Ascending aorta (tissue), 2 donors: ENCODE measurements at places on chromosomes 1 and 21. TPM values are rescaled to one million over a fixed set of nuclear protein-coding genes. Genes with fewer than 3 reads are reported as not detected.

The ACTL8 gene
- not detected for total RNA-seq

The DYNLT5 gene
- 1.2 TPM for total RNA-seq

The SH2D5 gene
- not detected for total RNA-seq

The MMP23B gene
- 71.3 TPM for total RNA-seq

The PPIAL4G gene
- total RNA-seq, result not detected

The ADAR gene
- total RNA-seq, result 65.3 TPM

The HORMAD1 gene
- not detected for total RNA-seq

The IVL gene
- not detected for total RNA-seq

The LRRC38 gene
- not detected for total RNA-seq

The BEND5 gene
- 3.4 TPM for total RNA-seq

The LINGO4 gene
- not detected for total RNA-seq

The CCDC27 gene
- total RNA-seq, result not detected

The FCN3 gene
- 13.2 TPM for total RNA-seq

The RSPH1 gene
- total RNA-seq, result not detected

The FAM167B gene
- total RNA-seq, result 26.1 TPM

The LRRC3 gene
- total RNA-seq, result 2.2 TPM

The TNFRSF8 gene
- total RNA-seq, result 22.8 TPM

The PLA2G2D gene
- total RNA-seq, result not detected

The LMX1A gene
- 1.7 TPM for total RNA-seq

The PPFIA4 gene
- total RNA-seq, result 22.2 TPM

The CHODL gene
- not detected for total RNA-seq

The AVPR1B gene
- not detected for total RNA-seq

The CELF3 gene
- not detected for total RNA-seq

The PRCC gene
- 16.3 TPM for total RNA-seq

The CMPK1 gene
- total RNA-seq, result 52.5 TPM

The LCE1B gene
- total RNA-seq, result not detected

The ABCG1 gene
- 39.5 TPM for total RNA-seq

The MRPS21 gene
- total RNA-seq, result 17.1 TPM

The TSEN15 gene
- total RNA-seq, result 14.3 TPM

The OR6K6 gene
- total RNA-seq, result not detected

The TMEM81 gene
- total RNA-seq, result not detected

The GFI1 gene
- not detected for total RNA-seq

The S100A14 gene
- 1.5 TPM for total RNA-seq

The GJB3 gene
- total RNA-seq, result not detected

The SPRR3 gene
- 0.53 TPM for total RNA-seq

The LCE1C gene
- not detected for total RNA-seq

The MRPL24 gene
- total RNA-seq, result 17.0 TPM

The LCE2A gene
- not detected for total RNA-seq

The HECTD3 gene
- 32.1 TPM for total RNA-seq

The RNF186 gene
- total RNA-seq, result not detected

The CCDC28B gene
- 29.1 TPM for total RNA-seq

The KCNE2 gene
- not detected for total RNA-seq

The MTMR11 gene
- total RNA-seq, result 39.8 TPM

The CORT gene
- total RNA-seq, result not detected

The HSPA6 gene
- 1.9 TPM for total RNA-seq

The AQP10 gene
- total RNA-seq, result not detected

The GOLPH3L gene
- total RNA-seq, result 14.7 TPM

The AIRE gene
- 0.75 TPM for total RNA-seq

The FTCD gene
- total RNA-seq, result 0.85 TPM

The TMPRSS3 gene
- not detected for total RNA-seq

The COPA gene
- 56.3 TPM for total RNA-seq

The MAP3K7CL gene
- 6.9 TPM for total RNA-seq

The NTMT2 gene
- not detected for total RNA-seq

The HHAT gene
- total RNA-seq, result 1.2 TPM
